Fibroblast of lung (primary cell): ENCODE measurements at places on chromosomes 2 and 18. TPM values are rescaled to one million over a fixed set of nuclear protein-coding genes. Genes with fewer than 3 reads are reported as not detected.
A peak's percentile ranks its signal among the peaks of the same experiment; 100 is the strongest.

DNA sequence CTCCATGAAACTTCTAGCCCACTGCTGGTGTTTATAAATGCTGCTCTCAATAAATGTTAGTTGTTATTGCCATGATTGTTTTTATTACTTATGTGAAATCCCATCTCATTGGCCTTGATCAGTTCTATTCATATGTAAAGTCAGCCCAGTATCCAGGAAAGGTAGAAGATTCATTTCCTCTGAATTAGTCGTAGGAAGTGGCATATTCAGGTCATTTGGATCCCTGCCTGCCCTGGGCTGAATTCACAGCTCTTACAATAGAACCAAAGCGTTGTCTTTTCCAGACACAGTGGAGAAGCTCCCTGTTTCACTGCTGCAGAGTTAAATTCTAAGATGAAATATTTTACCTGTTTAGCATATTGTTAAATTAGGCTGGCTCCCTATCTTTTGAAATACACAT lies 70.3 kb downstream of the MAIP1 start:
- DNase-seq = no peak

- no peak for DNase-seq
Observed at GRCh38 chr2:152594022-152594766, 123.1 kb downstream of the PRPF40A start.

DNA sequence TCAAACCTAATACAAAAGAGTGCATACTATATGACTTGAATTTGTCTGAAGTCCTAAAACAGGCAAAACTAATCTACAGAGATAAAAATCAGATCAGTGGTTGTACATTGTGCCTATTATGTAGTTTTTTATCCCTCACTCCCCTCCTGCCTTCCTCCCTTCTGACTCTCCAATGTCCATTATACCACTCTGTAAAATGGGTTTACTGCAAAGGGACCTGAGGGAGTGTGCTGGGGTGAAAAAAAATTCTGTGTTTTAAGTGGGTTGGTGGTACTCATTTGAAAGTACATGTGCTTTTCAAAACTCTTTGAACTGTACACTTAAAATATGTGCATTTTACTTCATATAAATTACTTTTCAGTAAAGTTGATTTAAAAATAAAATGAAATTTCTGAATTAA lies 89.0 kb upstream of the UBE2E3 start:
- no peak for DNase-seq

DNA sequence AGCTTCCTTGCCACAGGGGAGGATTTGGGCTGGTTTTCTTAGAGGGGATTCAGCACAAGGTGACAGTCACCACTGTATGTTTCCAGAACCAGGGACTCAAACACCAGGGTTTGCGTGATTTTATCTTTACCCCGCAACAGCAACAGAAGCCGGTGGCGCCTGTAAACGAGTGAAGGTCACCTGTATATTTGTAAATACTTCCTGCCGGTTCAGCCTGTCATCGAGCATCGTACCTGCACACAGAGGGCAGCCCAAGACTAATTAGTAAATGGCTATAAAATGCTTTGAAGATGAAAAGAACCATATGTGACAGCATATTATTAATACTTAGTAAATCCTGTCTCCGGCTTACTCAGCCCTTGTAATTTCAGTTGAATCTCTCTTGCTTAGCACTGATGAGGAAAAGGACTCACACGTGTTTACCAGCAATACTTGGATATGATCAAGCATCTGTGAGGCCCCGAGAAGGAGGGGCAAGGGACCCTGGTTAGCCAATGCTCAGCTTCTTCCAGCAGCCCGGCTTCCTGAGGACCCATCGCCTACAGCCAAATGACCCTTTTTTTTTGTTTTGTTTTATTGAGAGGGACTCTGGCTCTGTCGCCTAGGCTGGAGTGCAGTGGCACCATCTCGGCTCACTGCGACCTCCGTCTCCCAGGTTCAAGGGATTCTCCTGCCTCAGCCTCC lies 51.3 kb upstream of the FOSL2 start:
- DNase-seq = no peak

DNA sequence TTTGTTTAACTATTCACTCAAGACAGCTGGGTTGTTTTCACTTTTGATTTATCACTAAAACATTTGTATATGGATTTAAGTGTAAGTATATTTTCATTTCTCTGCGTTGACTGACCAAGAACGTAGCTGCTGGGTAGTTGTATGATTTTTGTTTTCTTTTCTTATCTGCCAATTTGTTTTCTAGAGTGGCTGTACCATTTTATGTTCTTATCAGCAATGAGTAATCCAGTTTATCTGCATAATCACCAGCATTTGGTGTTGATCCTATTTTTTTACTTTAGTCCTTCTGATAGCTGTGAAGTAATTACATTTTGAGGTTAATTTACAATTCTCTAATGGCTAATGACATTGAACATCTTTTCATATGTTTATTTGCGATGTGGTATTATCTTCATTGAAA lies 1178.4 kb upstream of the TMEFF2 start:
- DNase-seq = peak; percentile 3

GRCh38 chr2:159091976-159092375 lies 123.5 kb downstream of the TANC1 start:
- no peak for DNase-seq

DNA sequence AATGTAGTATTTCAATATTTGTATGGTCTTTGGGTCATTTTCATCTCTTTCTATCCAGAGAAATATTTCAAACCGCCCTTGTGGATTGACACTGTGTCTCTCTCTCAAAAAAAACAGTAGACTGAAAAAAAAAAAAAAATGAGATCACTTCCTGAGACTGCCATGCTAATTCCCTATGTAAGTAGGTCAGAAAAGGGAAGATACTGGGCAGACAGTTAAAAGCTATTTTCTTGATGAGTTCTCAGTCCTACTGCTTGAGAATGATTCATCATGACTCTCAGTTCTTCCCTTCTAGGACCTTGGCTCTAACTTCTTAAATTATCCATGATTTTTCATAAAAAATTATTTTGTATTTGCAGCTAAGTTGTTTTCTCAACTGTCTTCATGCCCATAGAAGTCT lies 672.3 kb upstream of the REG3G start:
- DNase-seq = no peak

- DNase-seq = no peak
Observed at GRCh38 chr2:234218266-234219045, 168.0 kb downstream of the SPP2 start.

DNA sequence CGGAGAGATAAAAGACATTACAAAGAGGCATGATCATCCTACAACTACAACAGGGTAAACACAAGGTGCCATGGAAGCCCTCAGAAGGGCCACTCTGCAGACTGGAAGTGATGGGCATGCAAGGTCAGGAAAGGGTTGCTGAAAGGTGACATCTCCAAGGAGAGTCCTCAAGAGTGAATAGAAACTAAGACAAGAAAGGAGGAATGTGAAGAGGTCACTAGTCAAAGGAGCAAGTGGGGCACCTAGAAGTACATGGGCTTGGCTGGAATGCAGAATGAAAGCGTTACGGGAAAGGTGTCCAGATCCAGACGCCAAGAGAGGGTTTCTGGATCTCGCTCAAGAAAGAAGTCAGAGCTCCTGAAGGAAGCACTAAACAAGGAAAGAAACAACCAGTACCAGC lies 314.3 kb downstream of the NBAS start:
- DNase-seq = no peak

- DNase-seq = no peak
Observed at GRCh38 chr2:59047373-59047995, 806.4 kb upstream of the FANCL start.

DNA sequence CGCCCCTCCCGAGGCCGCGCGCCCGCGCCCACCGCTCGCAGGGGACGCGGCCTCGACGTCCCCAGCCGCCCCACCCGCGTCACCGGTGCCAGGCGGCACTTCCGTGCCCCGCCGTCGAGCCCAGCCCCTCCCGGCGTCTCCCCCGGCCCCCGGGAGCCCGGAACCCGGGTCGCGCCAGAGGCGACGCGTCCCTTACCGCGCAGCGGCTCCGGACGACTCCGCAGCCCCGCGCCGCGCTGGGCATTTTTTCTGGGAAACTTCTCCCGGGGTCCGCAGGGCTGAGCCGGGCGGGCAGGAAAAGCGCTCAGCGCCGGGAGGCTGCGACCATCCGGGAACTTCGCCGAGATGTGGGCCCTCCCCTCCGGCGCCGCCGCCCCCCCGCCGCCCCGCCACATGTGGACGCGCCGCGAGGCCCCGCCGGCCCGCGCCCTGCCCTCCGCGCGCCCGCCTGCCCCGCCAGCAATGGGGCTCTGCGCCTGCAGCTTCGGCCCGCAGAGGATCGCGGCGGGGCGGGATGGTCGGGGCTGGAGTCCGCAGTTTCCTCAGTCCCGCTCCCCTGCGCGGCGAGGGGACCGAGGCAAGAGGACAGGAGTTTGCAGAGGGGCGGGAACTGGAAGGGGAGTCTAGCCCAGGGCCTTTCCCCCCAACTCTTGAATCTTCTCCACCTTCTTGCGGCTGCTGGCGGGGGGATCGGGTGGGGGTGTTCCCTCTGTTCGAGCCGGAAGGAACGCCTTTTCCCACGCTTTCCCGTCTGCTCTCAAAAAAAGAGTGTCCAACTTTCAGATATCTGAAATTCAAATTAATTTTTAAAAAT lies 81.5 kb downstream of the CHRNA1 start:
- DNase-seq = peak; percentile 63

CMPK2 gene
- 0.26 and 0.33 TPM in 2 replicates for total RNA-seq

FNDC4 gene
- 12.8 and 18.3 TPM in 2 replicates for total RNA-seq

RGPD3 gene
- total RNA-seq = 0.17 and 0.26 TPM in 2 replicates
